ENCODE measurements at places on chromosomes 6 and 20. TPM values are rescaled to one million over a fixed set of nuclear protein-coding genes. Genes with fewer than 3 reads are reported as not detected.

The TFAP2B gene
- not detected for total RNA-seq

The SLC22A2 gene
- not detected for total RNA-seq

DNA sequence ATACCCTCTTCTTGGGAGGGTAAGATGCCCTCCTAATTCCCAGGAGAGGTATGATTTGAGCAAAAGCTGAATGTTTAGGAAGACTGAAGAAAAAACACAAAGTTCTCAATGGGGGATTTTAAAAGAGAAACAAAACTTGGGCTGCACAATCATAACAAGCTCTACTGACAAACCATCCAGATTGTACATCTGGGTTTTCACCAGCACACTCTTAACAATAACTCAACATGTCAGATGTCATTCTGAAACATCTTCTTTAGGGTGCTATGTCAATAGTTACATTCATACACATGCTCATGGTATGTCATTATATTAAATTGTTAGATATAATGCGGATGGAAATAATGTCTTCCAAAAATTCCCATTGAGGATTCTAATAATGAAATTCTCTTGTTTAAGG, 95.1 kb downstream of the ASCC3 start:
- no peak for DNase-seq

DNA sequence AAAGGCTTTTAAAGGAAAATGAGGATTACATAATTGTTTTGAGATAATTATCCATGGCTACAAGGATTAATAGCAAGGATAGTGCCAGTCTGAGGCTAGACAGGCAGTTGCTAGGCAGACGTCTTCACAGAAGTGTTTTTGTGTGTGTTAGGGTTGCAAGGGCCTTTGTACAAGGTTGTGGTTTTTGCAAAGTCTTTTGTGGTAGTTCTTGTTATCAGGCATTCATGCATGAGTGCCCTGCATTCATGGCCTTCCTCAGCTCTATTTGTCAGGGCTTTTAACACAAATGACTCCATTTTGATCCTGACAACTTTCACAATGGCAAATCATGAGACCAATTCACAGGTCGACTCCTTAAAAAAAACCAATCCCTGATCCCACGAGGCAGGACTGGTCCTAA, 68.1 kb upstream of the TXNDC5 start:
- DNase-seq, result no peak

The SAPCD1 gene
- 0.71 TPM for total RNA-seq

DNA sequence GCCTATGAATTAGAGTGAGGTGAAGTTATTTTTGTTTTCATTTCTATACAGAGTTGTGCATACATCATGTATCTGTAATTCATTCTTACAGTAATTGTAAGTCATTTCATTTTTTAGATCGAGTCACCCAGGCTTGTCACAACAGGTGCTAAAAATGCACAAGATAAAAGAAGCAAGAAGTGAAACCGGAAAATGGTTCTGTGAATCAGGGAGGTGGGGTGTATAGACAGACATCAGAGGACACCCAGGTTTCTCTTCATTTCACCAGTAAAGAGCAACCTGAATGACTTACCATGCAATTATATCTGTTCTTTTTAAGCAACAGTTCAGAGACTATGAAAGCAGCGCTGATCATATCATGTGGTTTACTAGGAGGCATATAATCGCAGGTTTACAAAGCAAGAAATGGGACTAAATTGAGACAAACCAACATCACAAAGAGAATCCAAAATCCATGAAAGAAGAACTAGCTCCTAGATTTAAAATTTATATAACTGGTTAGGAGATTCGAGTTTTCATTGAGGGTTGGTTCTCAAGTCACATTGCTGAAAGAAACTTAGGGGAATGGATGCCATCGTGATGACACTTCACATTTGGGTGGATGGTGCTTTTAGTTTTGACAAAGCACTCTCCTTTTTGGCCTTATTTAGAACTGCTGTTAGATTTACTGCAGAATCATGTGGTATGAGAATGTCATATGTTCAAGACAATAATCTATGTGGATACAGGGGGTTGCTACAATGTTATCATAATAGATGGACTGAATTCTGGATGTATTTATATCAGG, 27.9 kb upstream of the TBC1D7 start:
- no peak for DNase-seq

DNA sequence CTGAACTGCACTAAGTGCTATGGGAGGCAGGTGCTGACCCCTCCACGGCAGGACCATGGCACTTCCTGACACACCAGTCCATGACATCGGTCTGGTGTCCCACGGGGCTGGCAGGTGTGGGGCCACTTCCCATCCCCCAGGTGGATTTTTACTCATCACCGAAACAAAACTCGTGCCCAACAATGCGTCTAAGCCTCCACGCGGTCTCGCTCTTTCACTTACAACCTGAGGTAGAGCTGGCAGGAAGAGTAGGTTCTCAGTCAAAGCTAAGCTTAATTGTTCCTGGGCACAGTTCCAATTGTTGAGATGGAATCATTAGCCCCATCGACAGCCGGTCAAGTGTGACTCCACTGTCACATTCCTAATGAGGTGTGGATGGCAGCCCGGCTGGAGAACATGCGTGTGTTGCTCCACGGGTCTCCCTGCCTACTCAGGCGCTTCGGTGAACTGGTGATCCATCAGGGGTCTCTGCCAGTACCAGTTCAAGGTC, 125.7 kb downstream of the SLC23A2 start:
- DNase-seq, result no peak

- DNase-seq, result no peak
These were observed 209.9 kb downstream of the LY86 start for GRCh38 chr6:6798448-6798860.

- DNase-seq, result no peak
These were observed 653.7 kb downstream of the TFAP2A start for GRCh38 chr6:9761220-9761619.

DNA sequence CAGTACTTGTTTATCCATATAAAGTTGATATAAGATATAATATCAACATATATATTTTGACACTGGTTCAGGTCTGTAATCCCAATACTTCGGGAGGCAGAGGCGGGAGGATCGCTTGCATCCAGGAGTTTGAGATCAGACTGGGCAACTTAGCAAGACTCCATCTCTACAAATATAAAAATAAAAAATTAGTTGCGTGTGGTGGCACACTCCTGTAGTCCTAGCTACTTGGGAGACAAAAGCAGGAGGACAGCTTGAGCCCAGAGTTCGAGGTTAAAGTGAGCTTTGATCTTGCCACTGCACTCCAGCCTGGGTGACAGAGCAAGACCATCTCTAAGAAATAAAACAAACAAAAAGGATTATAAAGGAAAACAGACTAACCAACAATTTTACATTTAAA, 8.9 kb upstream of the KATNA1 start:
- no peak for DNase-seq

Measured in left cardiac atrium (tissue), 4 donors.